Left renal cortex interstitium (tissue), 4 donors: ENCODE measurements at places on chromosomes 6 and 20. TPM values are rescaled to one million over a fixed set of nuclear protein-coding genes. Genes with fewer than 3 reads are reported as not detected.

The CDYL gene
- 26.6 TPM for polyA plus RNA-seq

The SPAG4 gene
- 4.5 TPM for polyA plus RNA-seq

The PRRT1 gene
- 4.4 TPM for polyA plus RNA-seq

The LY86 gene
- 1.7 TPM for polyA plus RNA-seq

The SRMS gene
- not detected for polyA plus RNA-seq

The OPN5 gene
- 0.47 TPM for polyA plus RNA-seq

The KPNA5 gene
- polyA plus RNA-seq = 20.2 TPM

The SLC35D3 gene
- polyA plus RNA-seq = 0.14 TPM

The HMGA1 gene
- 176 TPM for polyA plus RNA-seq

The AFG1L gene
- 8.4 TPM for polyA plus RNA-seq

The DYNLT2 gene
- 8.7 TPM for polyA plus RNA-seq

The CRISP3 gene
- 0.49 TPM for polyA plus RNA-seq

The GRM1 gene
- 0.40 TPM for polyA plus RNA-seq

- no peak for DNase-seq
Measured at GRCh38 chr20:49344975-49345374, 67.1 kb upstream of the ZNFX1 start.

DNA sequence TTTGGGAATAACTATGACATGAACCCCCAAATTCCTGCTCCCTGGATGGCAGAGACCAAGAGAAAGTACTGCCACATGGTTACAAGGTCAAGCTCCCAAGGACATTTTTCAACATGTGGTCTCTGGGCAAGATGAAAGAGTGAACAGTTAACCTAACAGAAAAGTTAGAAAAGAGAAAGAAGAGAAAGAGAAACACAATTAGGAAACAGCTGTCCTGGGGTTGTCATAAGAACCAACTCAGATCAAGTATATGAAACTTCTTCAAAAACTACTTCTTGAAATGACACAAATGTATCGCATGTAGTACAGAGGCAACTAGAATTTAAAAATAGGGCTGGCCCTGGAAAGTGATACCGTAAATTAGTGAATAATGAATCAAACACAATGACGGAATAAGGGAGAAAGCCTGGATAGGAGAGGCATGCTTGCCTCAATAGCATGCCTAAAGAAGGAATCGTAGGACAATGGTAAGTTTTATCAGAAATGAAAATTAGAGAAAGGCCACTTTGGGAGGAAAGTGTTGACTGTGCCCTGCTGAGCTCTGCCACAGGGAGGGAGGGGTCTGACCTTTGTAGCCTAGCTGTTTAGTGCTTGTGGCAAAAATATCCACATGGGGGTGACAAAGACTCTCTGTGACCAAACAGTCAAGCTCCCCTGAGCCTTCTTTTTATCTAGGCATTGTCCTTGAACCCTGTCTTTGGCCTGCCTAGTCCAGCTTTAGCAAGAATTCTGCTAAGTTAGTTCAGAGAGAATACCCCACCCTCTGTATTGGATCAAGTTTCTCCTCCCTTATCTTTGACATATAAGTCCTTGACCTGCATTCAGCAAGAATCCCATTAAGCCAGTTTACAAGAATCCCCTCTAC, 4.3 kb upstream of the DCBLD1 start:
- DNase-seq = no peak

DNA sequence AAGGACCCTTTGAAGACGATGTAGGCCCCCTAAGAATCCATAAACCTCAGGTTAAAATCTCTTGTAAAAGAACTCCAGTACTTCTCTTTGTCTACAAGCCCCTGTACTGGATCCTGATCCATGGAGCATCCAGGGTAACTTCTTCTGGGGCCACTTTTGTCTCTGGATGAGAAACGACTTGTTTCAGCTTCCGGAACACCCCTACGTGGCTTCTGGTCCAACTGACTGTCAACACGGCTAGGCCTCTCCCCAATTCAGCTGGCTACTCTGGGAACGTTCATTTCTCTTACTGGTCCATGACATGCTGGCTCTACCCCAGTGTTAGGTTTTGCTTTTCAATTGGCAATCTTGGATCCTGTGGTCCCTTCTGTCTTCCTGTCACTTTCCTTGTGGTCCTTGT, 198.0 kb downstream of the BACH2 start:
- DNase-seq = no peak

DNA sequence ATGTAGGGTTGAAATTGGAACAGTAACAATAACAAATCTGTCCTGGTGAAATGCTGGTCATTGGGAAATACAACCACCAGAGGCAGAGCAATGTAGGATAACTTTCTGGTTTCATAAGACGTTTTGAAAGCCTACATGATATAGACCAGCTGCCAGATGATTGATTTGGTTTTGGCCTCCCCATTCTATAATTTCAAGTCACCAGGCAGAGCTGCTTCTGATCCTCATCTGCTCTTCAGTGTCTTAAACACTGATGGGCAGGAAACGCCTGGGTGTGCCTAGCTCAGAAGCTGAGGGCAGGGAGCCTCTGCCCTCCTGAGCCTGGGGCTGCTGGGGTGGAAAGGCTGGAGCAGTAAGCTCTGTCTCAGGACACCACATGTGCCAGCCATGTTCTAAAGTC, 24.5 kb downstream of the DHX35 start:
- DNase-seq = no peak

DNA sequence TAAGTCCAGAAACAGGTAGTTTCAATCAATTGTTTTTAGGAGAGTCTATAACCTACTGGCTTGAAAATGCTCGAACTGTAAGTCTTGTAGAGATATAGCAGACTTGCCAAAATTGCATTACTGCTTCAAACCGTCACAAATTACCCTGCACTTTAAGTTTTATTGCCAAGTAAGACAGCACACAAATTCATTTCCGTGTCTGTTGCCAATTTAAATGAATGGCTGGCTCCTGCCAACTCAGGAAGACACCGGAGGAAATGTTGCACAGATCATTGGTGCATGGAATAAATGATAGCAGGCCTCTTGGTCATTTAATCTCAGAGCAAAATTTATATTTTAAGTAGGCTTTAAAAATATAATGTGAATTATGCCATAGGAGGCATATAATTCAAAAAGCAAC, 438.1 kb downstream of the HACE1 start:
- no peak for DNase-seq

GRCh38 chr6:14865531-14866100, 380.3 kb upstream of the JARID2 start:
- no peak for DNase-seq

- no peak for DNase-seq
Measured at GRCh38 chr20:13684566-13685222, 46.0 kb upstream of the TASP1 start.

GRCh38 chr20:62875419-62876361, 14.1 kb upstream of the TCFL5 start:
- no peak for DNase-seq

GRCh38 chr6:149250951-149251350, 66.6 kb upstream of the TAB2 start:
- no peak for DNase-seq

GRCh38 chr6:132246632-132247270, 154.5 kb downstream of the MOXD1 start:
- no peak for DNase-seq

DNA sequence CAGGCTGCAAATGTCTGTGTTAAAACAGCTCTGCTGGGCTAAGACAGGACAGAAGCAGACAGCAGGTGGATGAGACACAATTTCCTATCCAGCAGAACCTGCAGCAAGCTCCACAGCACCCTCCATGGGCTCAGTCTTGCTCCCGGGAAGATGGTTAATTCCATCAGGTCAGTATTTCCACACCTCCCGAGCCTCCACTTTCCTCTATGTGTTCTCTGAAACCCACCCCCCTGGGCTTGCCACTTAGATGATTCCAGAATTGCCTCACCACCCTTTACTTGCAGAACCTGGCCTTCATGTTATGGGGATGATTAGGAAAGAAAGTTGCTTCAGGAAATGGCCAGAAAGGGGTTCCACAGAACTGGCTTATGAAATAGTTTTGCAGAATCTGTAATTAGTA, 43.8 kb downstream of the ERMARD start:
- no peak for DNase-seq

DNA sequence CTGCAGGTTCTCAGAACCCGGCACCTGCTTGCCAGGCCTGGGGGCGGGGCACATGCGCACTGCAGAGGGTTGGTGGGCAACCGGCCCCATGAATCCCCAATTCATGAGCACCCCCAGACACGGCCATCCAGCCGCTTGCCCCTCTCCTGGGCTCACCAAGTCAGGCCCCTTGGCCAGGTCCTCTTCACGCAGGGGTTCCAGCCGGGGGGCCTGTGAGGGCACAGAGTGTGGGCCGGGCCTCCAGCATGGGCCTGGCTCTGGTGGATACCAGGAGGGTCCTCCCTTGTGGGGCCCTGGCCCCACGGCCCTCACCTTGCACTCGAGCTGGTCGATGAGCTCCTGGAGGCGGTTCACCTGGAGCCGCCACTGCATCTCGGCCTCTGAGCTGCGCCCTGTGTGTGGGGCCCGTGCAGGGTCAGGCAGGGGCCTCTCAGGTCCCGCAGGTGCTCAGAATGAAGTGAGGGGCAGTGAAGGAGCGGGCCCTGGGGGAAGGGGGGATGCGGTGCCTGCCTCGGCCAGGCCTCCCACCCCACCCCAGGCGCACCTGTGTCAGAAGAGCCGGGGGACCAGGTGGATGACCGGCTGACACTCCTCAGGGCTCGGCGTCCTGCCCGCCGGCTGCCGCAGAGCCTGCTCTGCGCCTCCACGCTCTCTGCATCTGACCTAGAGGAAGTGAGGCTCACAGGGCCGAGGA, 2.6 kb upstream of the C20orf144 start:
- DNase-seq = no peak

DNA sequence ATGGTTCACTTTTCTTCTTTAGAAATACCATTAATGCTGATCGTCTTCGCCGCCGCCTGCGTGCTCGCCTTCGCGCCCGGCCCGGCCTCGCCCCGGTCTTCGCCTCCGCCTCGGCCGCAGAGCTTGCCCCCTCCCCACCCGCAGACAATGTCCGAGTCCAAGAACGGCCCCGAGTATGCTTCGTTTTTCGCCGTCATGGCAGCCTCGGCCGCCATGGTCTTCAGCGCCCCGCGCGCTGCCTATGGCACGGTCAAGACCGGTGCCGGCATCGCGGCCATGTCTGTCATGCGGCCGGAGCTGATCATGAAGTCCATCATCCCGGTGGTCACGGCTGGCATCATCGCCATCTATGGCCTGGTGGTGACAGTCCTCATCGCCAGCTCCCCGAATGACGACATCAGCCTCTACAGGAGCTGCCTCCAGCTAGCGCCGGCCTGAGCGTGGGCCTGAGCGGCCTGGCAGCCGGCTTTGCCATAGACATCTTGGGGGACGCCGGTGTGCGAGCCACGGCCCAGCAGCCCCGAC, 4.8 kb upstream of the PRPH2 start:
- no peak for DNase-seq

GRCh38 chr6:100617633-100618350, 153.1 kb upstream of the SIM1 start:
- no peak for DNase-seq

- no peak for DNase-seq
Measured at GRCh38 chr20:20755231-20755630, 42.8 kb upstream of the RALGAPA2 start.

- DNase-seq = no peak
Measured at GRCh38 chr6:85483846-85484245, 34.0 kb downstream of the NT5E start.

DNA sequence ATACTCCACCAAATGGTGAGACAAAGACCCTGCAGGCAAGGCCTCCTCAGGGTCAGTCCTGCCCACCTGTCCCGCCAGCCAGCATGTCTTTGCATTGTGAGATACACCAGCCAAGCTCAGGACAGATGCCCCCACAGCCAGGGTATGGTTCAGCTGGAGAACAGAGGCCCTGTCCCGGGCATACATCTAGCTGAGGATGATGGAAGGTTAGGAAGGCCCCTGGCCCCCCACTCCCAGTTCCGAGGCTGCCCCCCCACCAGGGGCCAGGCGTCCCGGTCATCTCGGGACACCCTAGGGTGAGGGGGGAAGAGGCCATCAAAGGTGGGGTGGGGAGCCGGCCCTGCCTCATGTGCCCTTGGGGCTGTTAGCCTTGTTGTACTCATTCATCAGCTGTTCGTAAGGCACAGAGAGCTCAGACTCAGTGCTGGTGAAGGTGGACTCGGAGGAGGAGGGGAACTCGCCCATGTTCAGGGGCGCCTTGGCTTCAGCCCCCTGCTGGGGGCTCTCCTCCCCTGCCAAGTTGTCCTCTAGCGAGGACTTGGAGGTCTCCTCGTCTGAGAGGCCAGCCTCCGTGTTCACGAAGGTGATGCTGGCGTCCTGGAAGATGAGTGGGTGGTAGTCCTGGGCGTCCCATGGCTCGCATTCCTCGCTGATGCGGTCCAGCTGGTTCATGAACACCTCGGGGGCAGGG, 38.6 kb downstream of the KCNK5 start:
- no peak for DNase-seq

DNA sequence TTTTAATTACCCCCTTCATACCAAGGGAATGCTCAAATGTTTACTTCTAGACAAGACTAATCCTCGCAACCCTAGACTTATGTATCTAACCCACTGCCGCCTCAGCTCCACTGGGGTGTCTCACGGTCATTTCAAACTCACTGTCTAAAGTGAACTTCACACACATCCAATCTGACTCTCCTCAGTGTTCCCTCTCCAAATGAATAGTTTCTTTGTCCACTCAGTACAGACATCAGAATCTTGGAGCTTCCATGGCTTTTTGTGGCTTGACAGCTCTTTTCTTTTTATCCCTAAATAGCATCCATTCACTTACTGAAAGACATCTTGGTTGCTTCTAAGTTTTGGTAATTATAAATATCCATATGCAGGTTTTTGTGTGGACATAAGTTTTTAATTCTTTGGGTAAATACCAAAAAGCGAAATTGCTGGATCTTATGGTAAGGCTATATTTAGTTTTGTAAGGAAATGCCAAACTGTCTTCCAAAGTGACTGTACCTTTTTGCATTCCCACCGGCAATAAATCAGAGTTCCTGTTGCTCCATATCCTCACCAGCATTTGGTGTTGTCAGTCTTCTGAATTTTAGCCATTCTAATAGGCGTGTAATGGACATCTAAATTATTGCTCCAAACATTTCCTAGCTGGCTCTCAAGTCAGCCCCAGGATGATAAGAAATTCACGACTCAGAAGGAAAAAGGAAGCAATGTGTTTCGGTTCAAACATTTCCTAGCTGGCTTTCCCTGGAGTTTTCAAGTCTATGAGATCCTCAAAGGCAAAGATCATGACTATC, 73.1 kb downstream of the DNAAF9 start:
- no peak for DNase-seq

- no peak for DNase-seq
Measured at GRCh38 chr20:7240490-7240889, 473.0 kb downstream of the BMP2 start.

GRCh38 chr6:113009682-113010081, 662.6 kb downstream of the RFPL4B start:
- DNase-seq = no peak

- no peak for DNase-seq
Measured at GRCh38 chr6:112310439-112311125, 36.5 kb upstream of the RFPL4B start.

DNA sequence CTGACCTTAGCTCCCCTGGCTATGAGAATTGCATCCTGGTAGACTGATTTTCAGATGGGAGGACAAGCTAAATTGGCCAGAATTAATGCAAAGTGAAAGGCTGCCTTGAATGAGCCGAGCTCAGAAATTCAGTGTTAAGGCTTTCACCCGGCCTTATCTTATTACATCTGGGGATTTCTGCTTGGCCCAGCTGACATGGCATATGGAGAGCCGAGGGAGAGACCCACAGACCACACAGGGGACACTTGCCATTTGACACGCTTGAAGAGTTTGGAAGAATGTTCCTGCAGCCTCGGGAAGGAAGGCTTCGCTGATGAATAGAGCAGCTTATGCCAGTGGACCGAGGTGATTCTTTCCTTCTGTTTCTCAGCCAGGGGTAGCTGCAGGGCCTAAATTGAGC, 9.0 kb downstream of the MOCS3 start:
- peak; percentile 38 for DNase-seq

GRCh38 chr6:100461917-100462705, 2.6 kb downstream of the SIM1 start:
- no peak for DNase-seq
